ENCODE measurements at places on chromosomes 1 and 21.

GRCh38 chr21:17900281-17900989 is 81.3 kb upstream of the C21orf91 start:
- DNase-seq: no peak

- no peak for DNase-seq
Measured at GRCh38 chr1:79193211-79194079, 186.9 kb upstream of the ADGRL4 start.

DNA sequence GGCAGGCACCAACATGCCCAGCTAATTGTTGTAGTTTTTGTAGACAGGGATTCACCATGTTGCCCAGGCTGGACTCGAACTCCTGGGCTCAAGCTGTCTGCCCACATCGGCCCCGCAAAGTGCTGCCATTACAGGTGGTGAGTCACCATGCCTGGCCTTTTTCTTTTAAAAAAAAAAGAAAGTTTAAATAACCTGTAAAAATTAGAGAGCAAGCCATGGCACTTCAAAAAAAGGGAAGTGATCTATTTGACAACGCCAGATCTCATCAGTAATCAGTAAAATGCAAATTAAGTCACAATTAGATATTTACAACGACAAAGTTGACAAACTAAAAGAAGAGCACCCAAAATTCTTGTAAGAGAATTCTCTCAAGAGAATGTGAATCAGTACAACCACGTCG is 2.9 kb upstream of the RBBP5 start:
- no peak for DNase-seq

DNA sequence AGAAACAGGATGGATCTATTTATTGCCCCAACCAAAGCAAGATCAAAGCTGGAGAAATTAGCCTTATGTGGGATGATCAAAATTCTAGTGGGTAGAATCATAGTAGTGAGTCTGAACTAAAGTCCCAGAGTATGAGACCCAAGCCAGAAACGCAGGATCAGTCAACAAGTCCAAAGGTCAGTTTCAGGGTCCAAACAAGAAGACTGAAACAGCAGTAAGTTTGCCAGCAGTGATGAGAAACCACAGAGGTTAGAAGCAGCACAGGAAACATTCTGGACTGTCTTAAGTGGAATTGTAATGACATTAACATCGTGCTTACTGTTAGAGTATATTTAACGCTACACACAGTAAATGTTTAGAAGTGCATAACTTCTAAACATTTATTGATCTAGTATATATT is 251.0 kb downstream of the LRRIQ3 start:
- DNase-seq: no peak

DNA sequence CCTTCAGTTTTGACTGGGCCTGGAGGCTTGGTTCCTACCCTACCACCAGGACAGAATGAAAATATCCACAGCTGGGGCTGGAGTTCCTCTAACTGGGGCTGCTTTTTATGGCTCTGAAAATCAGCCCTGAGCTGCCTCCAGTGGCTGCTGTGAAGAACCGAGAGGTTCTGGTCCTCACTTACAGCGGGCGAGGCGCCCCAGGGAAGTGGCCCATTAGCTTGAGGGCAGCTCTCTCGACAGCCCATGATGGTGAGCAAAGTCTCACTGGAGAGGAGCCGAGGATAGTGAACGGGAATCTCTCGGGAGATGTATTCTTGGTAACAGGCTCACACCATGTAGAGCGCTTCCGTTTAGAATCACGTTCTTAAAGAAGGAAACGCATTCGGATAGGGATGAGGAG is 459.7 kb downstream of the KIF26B start:
- no peak for DNase-seq

- no peak for DNase-seq
Measured at GRCh38 chr21:31213787-31214186, 130.3 kb downstream of the TIAM1 start.

DNA sequence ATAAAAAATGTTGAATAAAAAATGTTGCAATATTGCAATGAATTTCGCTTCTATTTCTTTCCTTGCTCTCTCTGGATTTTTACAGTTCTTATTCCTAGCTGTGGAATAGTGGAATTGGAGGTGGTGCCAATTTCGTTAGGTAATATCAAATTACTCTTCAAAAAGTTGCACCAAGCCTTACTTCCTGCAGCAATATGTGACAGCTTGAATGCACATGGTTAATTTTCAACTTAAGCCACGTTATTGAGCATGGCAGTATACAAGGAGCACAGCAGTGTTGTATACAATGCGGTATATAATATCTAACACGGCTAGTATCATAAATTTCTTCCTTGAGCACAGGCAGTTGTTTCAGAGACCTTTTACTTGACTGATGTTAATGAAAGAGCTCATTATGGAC is 152.5 kb downstream of the NOS1AP start:
- no peak for DNase-seq

DNA sequence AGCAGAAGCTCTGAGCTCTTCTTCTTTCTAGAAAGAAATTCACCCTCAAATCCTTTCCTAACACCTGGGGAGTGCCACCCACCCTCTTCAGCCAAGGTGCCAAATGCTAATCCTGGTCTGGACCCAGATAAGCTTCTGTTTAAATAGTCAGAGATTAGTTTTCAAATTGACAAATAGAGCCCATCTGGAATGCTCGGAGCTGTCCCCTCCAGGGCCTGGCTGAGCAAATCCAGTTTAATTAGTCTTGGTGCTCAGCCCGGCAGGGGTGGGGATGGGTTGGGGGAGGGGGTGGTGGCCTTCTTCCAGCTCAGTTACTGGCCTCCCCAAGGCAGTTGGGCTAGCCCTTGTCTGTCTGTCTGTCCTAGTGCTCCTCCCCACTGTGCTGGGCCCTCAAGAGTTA is 269.5 kb downstream of the GRIK3 start:
- DNase-seq: no peak

GRCh38 chr1:219174460-219175211 is 958 bp downstream of the LYPLAL1 start:
- DNase-seq: no peak

- no peak for DNase-seq
Measured at GRCh38 chr21:45184869-45185268, 102.8 kb downstream of the POFUT2 start.

DNA sequence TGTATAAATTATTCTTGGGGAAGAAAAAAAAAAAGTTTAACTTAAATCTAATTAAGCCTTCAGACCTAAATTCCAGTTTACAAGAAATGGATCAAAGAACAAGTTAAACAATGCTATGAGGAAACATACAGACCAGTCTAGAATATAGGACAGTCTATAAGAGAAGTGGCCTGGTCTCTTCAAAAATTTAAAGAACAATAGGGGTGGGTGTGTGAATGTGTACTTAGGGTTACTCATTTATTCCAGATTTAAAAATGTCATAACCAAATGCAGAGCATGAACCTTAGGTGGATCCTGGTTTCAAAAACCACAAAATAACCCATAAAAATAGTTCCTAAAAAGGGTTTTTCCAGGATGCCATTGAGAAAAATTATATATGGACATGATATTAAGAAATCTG is 21.8 kb upstream of the SYNJ1 start:
- DNase-seq: no peak

- no peak for DNase-seq
Measured at GRCh38 chr1:118145721-118146120, 39.3 kb downstream of the SPAG17 start.

DNA sequence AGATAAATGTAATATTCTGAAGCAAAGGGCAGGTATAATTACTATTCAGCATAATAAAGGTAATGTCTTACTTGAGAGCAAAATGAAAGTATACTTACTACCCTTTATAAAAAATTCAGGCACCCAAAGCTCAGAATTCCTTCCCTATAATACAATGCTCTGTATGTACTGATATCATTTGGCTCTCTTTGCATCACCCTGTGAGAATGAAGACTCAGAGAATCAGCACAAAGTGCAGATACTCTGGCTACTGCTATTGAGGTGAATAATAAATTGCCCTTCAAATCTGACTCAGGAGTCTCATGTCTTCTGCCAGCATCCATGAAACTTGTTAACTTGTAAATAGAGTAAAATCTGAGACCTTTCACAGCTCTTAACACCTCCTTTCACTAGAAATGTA is 108.5 kb upstream of the KCTD3 start:
- no peak for DNase-seq

DNA sequence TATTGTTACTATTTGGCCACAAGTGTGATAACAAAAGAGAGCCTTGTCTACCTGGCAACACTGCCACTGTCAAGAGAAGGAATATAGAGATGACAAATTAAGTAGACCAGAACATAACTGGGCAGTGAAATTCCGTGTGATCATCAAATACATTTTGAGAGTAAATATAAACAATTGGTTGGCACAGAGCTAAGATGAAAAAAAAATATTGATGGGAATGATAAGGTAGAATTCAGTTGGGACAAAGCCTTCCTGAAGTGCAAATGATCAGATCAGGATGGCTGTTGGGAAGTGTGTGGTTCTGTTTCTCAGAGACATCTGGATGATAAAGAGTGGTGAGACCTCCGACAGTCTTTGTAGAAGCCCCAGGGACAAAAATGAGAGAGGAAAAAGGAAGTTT is 205.5 kb upstream of the CAMK1G start:
- no peak for DNase-seq

DNA sequence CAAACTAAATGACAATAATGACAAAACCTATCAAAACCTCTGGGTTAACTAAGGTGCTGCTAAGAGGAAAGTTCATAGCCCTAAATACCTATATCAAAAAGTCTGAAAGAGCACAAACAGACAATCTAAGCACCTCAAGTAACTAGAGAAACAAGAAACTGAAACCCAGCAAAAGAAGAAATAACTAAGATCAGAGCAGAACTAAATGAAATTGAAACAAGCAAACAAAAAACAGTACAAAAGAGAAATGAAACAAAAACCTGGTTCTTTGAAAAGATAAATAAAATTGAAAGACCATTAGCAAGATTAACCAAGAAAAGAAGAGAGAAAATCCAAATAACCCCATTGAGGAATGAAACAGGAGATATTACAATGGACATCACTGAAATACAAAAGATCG is 44.8 kb upstream of the KIAA0040 start:
- no peak for DNase-seq

DNA sequence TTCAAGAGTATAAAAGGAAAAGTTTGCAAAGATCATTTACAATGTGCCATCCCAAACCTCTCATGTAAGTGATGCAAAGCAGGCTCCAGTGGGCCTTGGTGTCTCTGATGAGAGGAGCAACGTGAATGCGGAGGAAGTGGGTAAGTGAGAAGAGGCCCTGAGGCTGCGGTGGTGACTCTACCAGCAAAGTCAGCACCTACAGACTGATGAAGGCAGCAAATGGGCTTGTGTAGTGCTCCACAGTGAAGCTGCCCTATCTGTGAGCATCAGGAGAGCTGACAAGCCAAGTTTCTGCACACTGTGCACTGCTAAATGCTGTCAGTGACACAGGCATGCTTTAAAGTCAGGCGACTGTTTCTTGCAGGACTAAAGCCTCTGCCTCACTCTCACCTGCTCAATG is 15.6 kb upstream of the RAP1A start:
- peak; percentile 54 for DNase-seq

DNA sequence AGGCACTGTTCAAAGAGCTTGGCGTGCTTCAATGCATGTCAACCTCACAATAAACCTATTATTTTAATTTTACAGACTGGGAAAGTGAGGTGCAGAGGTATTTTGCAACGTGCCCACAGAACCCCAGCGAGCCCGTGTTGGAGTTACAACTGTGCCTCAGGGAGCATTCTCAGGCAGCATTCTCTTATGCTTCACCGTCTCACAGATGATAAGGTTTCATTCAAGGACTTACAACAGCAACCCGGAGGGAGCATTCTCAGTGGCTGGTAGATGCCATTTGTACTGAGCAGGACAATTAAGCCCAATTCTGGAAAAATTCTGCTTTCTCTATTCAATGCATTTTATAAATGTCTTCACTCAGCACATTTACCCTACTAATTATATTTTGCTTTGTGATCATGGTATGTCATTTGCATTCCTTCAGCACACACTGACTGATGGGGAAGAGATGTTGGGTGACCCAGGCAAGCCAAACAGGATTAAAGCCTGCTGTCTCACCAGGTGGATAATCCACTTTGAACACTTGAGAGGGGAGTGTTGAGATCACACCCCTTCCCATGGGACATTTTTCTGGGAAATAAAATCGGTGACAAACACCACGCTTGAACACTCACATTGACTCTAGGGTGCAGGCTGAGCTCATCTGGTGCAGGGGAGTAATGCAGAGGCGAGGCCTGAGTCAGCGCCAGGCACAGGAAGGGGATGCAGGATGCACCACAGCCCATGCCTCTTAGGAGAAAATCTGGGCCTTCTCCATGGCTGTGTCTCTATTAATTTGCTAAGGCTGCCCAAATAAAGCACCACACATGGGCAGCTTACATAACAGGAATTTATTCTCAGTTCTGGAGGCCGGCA is 113.9 kb downstream of the CLIC6 start:
- DNase-seq: no peak

DNA sequence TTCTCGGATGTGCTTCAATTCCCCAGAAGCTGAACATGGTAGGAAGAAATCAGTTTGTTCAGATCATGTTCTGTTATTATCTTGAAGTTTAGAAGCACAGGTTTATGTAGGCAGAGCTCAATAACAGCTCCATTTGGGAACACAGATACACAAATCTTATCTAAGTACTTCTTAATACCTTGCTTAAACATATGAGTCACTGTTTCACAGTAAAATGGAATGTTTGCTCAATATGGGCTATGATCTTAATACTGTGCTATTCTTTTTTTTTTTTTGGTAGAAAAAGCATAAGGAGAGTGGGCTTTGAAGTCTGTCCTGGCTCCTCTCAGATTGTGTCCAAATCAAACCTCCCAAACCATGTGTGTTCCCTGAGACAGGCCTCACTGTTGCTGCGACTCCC is 13.4 kb downstream of the PROK1 start:
- no peak for DNase-seq

- no peak for DNase-seq
Measured at GRCh38 chr21:31887391-31887841, 14.6 kb downstream of the HUNK start.

DNA sequence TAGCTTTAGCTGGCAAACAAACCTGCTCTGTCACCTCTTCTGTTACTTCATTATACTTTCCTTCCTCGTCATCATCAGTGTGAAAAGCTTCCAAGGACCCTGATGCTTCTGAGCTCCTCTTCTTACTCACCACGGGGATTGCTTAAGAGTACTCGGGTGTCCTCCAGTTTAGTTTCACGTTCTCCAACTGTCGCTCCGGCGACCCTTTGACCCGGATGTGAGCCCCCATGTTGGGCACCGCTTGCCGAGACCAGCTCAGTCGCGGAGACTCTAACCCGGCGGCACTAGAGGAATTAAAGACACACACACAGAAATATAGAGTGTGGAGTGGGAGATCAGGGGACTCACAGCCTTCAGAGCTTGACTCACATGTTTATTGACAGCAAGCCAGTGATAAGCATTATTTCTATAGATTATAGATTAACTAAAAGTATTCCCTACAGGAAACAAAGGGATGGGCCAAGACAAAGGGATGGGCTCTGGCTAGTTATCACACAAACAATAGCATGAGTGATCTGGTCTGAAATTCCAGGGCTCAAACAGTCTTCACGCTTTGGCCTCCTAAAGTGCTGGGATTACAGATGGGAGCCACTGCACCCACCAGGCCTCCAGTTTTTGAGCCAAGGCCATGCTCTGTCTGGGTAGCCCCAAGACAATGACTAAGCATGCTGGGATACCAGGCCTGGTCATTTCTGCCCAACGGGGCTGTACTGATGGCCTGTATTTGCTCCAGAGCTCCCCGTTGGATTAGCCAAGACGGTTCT is 30.1 kb upstream of the ENO1 start:
- no peak for DNase-seq

- DNase-seq: no peak
Measured at GRCh38 chr1:218345673-218346390, 696 bp downstream of the TGFB2 start.
